ENCODE measurements at places on chromosomes 11 and 22.

DNA sequence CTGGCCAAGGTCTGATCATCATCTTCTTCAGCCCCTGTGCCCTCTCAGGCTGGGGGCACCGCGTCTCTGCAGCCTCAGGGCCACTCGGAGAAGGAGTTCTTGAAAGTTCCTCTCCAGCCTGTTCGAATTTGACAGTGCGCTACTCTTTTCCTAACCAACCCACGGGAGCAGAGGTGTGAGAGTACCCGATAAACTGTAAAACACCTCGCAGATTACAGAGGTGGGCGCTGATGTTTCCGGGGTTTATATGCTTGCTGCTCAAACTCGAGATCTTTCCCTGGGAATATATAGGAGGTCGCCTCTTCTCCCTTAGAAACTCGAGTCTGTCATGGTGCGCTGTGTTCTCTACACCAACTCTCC, 515 bp downstream of the CTR9 start:
- DNase-seq: no peak

DNA sequence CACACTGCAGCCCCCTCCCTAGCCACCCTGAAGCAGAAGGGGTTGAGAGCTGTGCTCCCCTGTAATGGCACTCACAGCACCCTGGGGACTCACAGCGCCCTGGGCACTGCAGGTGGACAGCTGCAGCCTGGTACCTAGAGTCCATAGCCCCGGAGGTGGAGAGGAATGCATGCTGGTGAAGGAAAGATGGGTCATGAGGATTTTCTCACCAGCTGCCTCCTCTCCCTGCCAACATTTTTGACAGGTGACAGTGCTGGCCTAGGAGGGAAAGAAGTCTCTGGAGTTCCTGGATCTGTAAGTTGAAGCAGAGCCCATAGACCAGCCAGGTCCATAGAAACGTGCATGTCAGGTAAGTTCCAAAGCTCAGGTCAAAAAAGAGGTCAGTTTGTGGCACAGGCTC, 330.5 kb downstream of the TENM4 start:
- no peak for DNase-seq

GRCh38 chr11:6618117-6619003, 862 bp downstream of the TPP1 start:
- DNase-seq: peak; percentile 79

DNA sequence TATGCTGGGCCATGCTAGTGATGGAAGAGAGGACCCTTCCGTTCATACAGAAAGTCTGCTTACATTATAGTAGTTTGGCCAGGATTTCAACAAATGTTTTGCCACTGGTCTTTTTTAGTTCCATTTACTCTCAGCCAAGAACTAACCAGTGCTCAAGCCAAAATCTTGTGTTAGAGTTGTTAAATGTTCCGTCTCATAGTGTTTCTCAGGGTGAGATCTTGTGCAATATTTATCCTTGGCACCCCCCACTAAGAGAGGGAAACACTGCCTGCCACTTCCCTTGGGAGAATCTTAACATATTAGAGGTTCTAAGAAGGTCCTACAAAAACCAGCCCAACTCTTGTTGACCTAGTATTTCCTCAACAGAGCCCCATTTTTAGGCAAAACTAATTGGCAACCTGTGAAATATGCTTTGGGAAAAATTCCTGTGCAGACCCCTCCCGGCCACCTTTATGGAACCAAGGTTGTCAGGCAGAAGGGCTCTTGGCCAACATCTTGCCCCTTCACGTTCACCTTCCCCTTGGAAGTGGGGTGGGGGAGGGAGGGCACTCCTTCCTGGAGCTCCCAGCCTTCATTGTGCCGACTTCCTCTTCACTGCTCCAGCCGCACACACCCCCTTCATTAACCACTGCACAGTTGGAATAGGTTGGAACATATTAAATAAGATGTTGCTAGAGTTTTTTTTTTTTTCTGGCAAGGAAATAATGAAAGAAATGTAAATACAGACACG, 173.2 kb upstream of the SORL1-AS1 start:
- DNase-seq: no peak

GRCh38 chr11:74744277-74744676, 4.4 kb upstream of the RNF169 start:
- DNase-seq: no peak

- no peak for DNase-seq
Measured at GRCh38 chr11:46051102-46051501, 70.2 kb downstream of the PHF21A start.
